ENCODE measurements at places on chromosomes 12 and 14. TPM values are rescaled to one million over a fixed set of nuclear protein-coding genes. Genes with fewer than 3 reads are reported as not detected.
A peak's percentile ranks its signal among the peaks of the same experiment; 100 is the strongest.

- H3K36me3 ChIP-seq = no peaks in the 10 kb centered on the region
- no peaks in the 10 kb centered on the region for H3K4me1 ChIP-seq
- H3K27me3 ChIP-seq = no peaks in the 10 kb centered on the region
- no peak overlapping the region for H3K4me3 ChIP-seq
Observed at GRCh38 chr14:52741865-52742264, 11.9 kb downstream of the STYX start.

The RNASE3 gene
- not detected for total RNA-seq

The ESR2 gene
- total RNA-seq = 0.13 TPM

GRCh38 chr12:110005319-110005973, 6.2 kb downstream of the ANKRD13A start:
- peaks cover 2% of the 10 kb centered on the region for H3K4me1 ChIP-seq
- no peak overlapping the region for H3K4me3 ChIP-seq
- no peak for DNase-seq
- no peaks in the 10 kb centered on the region for H3K27me3 ChIP-seq
- peaks cover 13% of the 10 kb centered on the region for H3K36me3 ChIP-seq

DNA sequence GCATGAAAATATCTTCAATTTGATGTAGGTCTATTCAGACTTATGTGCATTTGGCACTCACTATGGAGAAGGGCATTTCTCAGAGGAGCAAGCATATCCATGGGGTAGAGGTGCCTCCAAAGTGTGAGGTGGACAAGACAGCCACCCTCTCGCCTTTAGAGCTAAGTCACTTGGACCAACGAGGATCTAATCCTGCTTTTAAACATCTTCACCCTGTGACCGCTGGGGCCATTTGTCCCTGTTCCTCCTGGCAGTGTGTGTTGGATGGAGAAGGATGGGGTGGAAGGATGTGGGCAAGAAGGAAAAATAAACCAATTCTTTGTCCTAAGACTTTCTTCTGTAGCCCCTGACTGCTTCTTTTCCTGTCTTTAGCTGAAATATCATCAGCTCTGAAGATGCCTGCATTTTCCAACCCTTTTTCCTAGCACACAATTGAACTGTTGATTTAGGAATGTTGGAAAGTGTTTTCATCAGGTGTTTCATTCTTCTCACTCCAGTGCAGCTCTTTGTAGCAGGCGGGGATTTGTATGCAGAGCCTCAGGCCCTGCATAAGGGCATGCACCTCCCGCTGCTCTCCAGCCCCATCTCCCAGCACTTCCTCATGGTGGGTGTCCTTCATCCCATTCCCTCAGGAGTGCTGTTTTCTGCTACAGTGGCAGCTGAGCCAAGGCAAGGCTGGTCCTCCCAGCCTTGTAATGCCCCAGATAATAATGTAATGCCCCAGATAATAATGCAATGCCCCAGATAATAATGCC, 5.3 kb downstream of the FGF6 start:
- H3K36me3 ChIP-seq = no peaks in the 10 kb centered on the region
- H3K4me1 ChIP-seq = peaks cover 40% of the 10 kb centered on the region
- H3K4me3 ChIP-seq = no peak overlapping the region
- H3K27ac ChIP-seq = no peak overlapping the region
- DNase-seq = no peak
- H3K27me3 ChIP-seq = no peaks in the 10 kb centered on the region

- H3K27ac ChIP-seq = no peak overlapping the region
- H3K4me1 ChIP-seq = peaks cover 3% of the 10 kb centered on the region
- no peaks in the 10 kb centered on the region for H3K36me3 ChIP-seq
- H3K27me3 ChIP-seq = no peaks in the 10 kb centered on the region
Observed at GRCh38 chr12:47707355-47707754, 1.5 kb upstream of the RPAP3 start.

DNA sequence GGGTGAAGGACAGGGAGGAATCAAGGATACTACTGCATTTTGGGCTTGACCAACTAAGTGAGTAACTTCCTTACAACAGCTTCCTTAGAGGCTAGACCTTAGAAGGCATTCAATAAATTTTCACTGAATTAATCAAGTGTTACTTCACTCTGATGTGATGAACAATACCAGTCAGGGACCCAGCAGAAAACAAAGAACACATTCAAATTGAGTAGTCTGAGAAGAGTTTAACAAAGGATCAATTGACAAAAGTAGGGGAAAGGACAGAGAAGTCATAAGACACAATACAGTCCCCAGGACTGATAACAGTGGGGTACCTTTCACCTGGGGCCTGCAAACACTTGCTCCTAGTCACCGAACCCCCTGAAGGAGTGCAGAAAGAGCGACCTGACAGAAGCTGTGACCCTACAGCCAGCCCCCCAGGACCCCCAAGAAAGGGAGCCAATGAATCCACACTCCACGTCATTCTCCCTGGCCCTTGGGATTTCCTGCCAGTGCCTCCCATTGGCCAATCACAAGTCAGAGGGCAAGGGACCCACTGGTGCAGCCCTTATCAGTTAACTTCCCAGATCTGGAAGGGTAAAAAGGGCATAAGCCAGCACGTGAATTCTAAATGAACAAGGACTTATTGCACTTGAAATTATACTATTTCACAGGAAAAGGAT, 6.9 kb downstream of the ANAPC5 start:
- no peak for DNase-seq
- no peaks in the 10 kb centered on the region for H3K27me3 ChIP-seq
- H3K27ac ChIP-seq = no peak overlapping the region
- H3K4me3 ChIP-seq = no peak overlapping the region
- peaks cover 50% of the 10 kb centered on the region for H3K36me3 ChIP-seq
- no peaks in the 10 kb centered on the region for H3K4me1 ChIP-seq

GRCh38 chr14:97074456-97074855, 277.3 kb downstream of the VRK1 start:
- no peak overlapping the region for H3K27ac ChIP-seq
- no peaks in the 10 kb centered on the region for H3K36me3 ChIP-seq
- no peak for DNase-seq
- H3K4me3 ChIP-seq = no peak overlapping the region
- peaks cover 3% of the 10 kb centered on the region for H3K27me3 ChIP-seq

DNA sequence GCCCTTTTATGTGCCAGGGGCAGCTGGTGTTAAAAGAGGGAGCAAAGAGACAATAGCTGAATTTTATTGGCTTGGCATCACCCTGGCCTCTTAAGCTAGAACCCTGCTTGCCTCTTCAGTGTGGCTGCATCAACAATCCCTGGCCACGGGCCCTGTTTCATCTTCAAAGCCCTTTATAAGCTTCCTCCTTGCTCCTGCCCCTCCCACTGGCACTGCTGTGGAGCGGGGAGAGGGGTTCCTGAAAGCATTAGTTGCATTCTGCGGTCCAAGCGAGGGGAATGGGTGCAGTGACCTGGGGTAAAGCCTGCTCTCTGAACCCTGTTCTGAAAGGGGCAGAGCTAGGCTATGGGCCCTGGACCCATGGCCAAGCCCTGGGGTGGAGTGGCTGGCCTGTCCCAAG, 220 bp upstream of the KRT83 start:
- H3K27ac ChIP-seq = no peak overlapping the region
- H3K27me3 ChIP-seq = peaks cover 45% of the 10 kb centered on the region
- peaks cover 7% of the 10 kb centered on the region for H3K4me1 ChIP-seq
- DNase-seq = peak; percentile 51
- no peaks in the 10 kb centered on the region for H3K36me3 ChIP-seq
- H3K4me3 ChIP-seq = no peak overlapping the region
